Stomach (tissue), 19 donors: ENCODE measurements at places on chromosomes 4 and X. TPM values are rescaled to one million over a fixed set of nuclear protein-coding genes. Genes with fewer than 3 reads are reported as not detected.

The HHIP gene
- 31.9 TPM for total RNA-seq

DNA sequence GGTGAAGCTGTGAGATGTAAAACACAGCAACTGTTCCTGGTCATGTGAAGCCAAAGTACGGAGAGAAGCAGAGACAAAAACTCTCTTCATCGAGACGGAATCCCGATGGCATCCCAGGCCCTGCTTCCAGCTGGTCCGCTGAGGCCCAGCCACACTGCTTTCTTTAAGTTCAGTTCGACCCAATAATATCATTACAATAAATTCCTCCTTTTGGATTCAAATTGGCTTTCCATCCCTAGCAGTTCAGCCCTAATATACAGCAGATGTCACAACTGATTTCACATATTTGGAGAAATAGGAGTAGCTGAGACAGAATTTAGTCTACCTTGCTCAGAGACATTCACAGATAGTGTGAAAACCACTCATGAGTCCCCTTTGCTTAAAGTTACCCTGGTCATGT, 98.3 kb upstream of the SPRY1 start:
- DNase-seq: no peak
- no peak overlapping the region for H3K27ac ChIP-seq
- H3K36me3 ChIP-seq: no peaks in the 10 kb centered on the region
- no peak overlapping the region for H3K4me3 ChIP-seq

- H3K27me3 ChIP-seq: no peaks in the 10 kb centered on the region
- H3K4me3 ChIP-seq: no peak overlapping the region
- no peak for DNase-seq
- H3K36me3 ChIP-seq: peaks cover 14% of the 10 kb centered on the region
Measured at GRCh38 chr4:25350561-25350960, 26.5 kb upstream of the ANAPC4 start.

- no peaks in the 10 kb centered on the region for H3K4me1 ChIP-seq
- no peaks in the 10 kb centered on the region for H3K36me3 ChIP-seq
- DNase-seq: peak; percentile 59
- no peak overlapping the region for H3K4me3 ChIP-seq
Measured at GRCh38 chrX:93422693-93423092, 250.7 kb downstream of the NAP1L3 start.

The IRS4 gene
- total RNA-seq: 0.55 TPM

The ACSL4 gene
- 15.6 TPM for total RNA-seq

DNA sequence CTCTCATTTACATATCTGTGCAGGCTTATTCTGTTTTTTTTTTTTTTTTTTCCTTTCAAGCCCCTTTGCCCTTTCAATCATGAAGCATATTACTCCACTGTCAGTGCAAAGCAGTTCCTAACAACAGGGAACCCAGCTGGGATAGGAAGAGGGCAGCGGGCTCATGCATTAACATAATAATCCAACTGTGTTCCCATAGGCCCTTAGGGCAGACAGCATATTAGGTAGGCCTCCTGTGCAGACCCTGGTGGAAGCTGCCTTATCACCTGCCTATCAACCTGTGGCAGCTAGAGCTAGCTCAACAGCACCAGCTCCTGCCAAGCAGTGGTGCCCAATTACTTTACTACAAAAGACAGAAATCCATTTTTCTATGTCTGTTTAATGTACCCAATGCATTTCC, 49.3 kb downstream of the SLC10A7 start:
- no peak overlapping the region for H3K27ac ChIP-seq
- H3K27me3 ChIP-seq: no peaks in the 10 kb centered on the region
- no peak for DNase-seq
- no peaks in the 10 kb centered on the region for H3K4me1 ChIP-seq
- no peaks in the 10 kb centered on the region for H3K36me3 ChIP-seq

The CTAG2 gene
- not detected for total RNA-seq
